ENCODE measurements at places on chromosomes 12 and 14.
A peak's percentile ranks its signal among the peaks of the same experiment; 100 is the strongest.

GRCh38 chr12:57614178-57614947 lies 3.1 kb downstream of the ARHGEF25 start:
- H3K27me3 ChIP-seq: no peaks in the 10 kb centered on the region
- H3K4me3 ChIP-seq: no peak overlapping the region
- H3K36me3 ChIP-seq: no peaks in the 10 kb centered on the region
- no peaks in the 10 kb centered on the region for H3K4me1 ChIP-seq
- peak overlapping the region; percentile 5 for H3K27ac ChIP-seq

GRCh38 chr12:110234331-110234751 lies 46.7 kb upstream of the ATP2A2 start:
- H3K27me3 ChIP-seq: no peaks in the 10 kb centered on the region
- H3K4me1 ChIP-seq: no peaks in the 10 kb centered on the region
- no peak for DNase-seq
- no peak overlapping the region for H3K4me3 ChIP-seq
- no peaks in the 10 kb centered on the region for H3K36me3 ChIP-seq
- H3K27ac ChIP-seq: no peak overlapping the region

GRCh38 chr12:93219947-93220346 lies 157.8 kb upstream of the NUDT4 start:
- H3K27ac ChIP-seq: no peak overlapping the region
- no peaks in the 10 kb centered on the region for H3K4me1 ChIP-seq
- no peak for DNase-seq
- H3K27me3 ChIP-seq: no peaks in the 10 kb centered on the region
- no peak overlapping the region for H3K4me3 ChIP-seq

DNA sequence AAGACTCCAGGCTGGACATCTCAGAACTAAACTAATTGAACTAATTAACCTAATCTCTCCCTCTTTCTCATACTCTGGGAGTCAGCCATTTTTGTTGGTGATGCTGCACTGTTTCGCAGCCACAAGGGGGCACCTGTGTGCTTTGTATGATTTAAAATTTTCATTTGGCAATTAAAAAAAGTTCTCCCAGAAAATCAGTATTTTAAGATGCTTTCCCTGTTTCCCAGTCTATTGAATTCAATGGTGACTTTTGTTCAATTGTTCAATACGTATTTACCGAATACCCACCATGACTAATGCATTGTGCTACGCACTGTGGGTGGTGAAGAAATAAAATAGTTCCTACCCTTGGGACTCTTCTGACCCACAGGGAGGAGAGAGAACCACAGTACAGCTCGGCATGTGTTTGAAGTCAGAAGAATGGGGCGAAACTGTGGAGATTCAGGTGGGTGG lies 63.7 kb downstream of the ZNF664 start:
- H3K27ac ChIP-seq: no peak overlapping the region
- H3K4me3 ChIP-seq: no peak overlapping the region
- DNase-seq: no peak
- H3K4me1 ChIP-seq: no peaks in the 10 kb centered on the region

DNA sequence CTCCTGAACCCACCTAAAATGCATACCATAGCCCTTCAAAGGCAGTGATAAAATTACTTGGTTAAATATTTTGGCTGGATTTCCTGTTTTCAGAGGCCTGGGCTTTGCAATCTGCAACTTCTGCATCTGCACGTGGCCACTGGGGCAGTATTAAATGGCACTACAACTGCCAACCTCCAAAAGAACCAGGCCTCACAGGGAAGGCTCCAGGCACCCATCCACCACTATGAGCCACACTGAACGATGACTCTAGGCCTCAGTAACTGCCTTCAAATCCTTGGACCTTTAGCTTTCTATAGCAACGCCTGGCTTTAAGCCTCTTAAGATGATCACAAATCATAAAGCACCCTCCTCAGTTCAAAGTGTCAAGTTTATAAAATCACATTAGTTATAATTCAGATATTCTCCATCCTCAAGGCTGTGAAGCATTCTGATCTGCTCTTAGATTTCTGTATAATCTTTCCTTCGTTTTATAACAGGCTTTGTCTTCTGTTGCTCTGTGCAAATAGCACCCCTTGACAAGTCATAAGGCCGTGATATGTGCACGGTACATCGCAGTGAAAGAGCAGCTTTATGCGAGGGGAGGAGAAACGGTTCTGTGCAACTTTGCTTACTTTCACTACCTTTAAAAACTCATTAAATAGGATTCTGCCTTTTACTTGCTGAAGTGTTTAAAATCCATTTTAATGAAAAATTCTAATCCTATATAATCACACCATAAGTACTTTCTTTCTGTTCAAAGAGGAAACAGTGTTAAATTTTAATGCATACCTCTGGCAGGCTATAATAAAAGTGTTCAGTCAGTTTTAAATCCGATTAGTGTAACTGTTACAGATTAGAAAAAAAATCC lies 196.4 kb upstream of the G2E3 start:
- no peak overlapping the region for H3K4me3 ChIP-seq
- no peak overlapping the region for H3K27ac ChIP-seq
- no peaks in the 10 kb centered on the region for H3K36me3 ChIP-seq

- H3K36me3 ChIP-seq: peaks cover 17% of the 10 kb centered on the region
- no peaks in the 10 kb centered on the region for H3K4me1 ChIP-seq
- H3K27me3 ChIP-seq: no peaks in the 10 kb centered on the region
- H3K27ac ChIP-seq: no peak overlapping the region
- H3K4me3 ChIP-seq: no peak overlapping the region
Observed at GRCh38 chr14:58362798-58363412, 32.8 kb upstream of the TOMM20L start.

GRCh38 chr12:104506676-104507401 lies 50.1 kb downstream of the CHST11 start:
- no peak overlapping the region for H3K4me3 ChIP-seq
- H3K27ac ChIP-seq: no peak overlapping the region
- DNase-seq: no peak
- H3K27me3 ChIP-seq: no peaks in the 10 kb centered on the region
- no peaks in the 10 kb centered on the region for H3K36me3 ChIP-seq

DNA sequence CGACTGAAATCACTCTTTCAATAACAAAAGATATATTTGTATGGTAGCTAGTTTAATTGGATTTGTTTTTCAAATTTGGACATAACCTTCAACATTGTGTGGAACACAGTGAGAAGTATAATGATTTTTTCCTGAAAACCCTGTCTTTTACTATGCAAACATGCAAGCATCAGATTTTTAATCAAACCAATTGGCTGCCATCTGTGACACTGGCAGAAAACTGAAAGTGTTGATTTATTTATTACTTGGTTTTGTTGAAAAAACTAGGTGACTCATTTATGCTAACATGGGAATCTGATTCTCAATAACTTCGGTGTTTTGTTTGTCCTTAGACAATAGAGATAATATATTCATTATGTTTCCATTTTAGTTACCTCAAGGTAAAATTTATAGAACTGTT lies 82.0 kb downstream of the NTS start:
- no peaks in the 10 kb centered on the region for H3K36me3 ChIP-seq
- H3K27ac ChIP-seq: no peak overlapping the region
- no peak for DNase-seq

GRCh38 chr14:36208690-36209278 lies 32.3 kb upstream of the PTCSC3 start:
- H3K27me3 ChIP-seq: no peaks in the 10 kb centered on the region
- H3K4me1 ChIP-seq: no peaks in the 10 kb centered on the region
- H3K4me3 ChIP-seq: no peak overlapping the region
- DNase-seq: no peak
- no peaks in the 10 kb centered on the region for H3K36me3 ChIP-seq
- no peak overlapping the region for H3K27ac ChIP-seq

GRCh38 chr14:85466678-85467077 lies 63.3 kb upstream of the FLRT2 start:
- no peak overlapping the region for H3K27ac ChIP-seq
- no peaks in the 10 kb centered on the region for H3K36me3 ChIP-seq
- no peaks in the 10 kb centered on the region for H3K27me3 ChIP-seq
- DNase-seq: no peak
- H3K4me1 ChIP-seq: no peaks in the 10 kb centered on the region
- no peak overlapping the region for H3K4me3 ChIP-seq

GRCh38 chr14:92963301-92964123 lies 40.6 kb downstream of the CHGA start:
- DNase-seq: no peak
- H3K27ac ChIP-seq: no peak overlapping the region
- H3K27me3 ChIP-seq: no peaks in the 10 kb centered on the region
- no peak overlapping the region for H3K4me3 ChIP-seq
- no peaks in the 10 kb centered on the region for H3K36me3 ChIP-seq
- no peaks in the 10 kb centered on the region for H3K4me1 ChIP-seq

DNA sequence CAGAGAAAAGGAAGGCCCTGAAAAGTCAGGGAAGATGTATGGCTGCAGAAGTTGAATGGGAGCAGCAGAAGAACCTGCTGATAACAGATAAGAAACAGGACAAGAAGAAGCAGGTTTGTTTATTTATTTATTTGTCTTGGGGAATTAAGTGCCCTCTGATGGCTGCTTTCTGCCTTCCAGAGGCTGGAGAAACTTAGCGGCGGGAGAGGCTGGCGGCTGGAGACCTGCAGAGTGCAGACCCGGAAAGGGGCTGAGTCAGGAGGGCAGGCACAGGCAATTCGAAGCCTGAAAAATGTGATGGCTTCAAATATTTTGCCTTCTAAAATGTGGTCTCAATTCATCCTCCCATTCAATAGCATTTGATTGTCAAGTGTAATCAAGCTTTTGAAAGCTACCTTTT lies 168.2 kb upstream of the GZMB start:
- H3K27me3 ChIP-seq: no peaks in the 10 kb centered on the region
- H3K36me3 ChIP-seq: no peaks in the 10 kb centered on the region
- no peaks in the 10 kb centered on the region for H3K4me1 ChIP-seq
- no peak for DNase-seq
- no peak overlapping the region for H3K4me3 ChIP-seq
- no peak overlapping the region for H3K27ac ChIP-seq

- H3K27me3 ChIP-seq: no peaks in the 10 kb centered on the region
- no peak for DNase-seq
- H3K27ac ChIP-seq: no peak overlapping the region
- H3K4me1 ChIP-seq: no peaks in the 10 kb centered on the region
Observed at GRCh38 chr14:54146601-54147000, 190.0 kb upstream of the BMP4 start.

DNA sequence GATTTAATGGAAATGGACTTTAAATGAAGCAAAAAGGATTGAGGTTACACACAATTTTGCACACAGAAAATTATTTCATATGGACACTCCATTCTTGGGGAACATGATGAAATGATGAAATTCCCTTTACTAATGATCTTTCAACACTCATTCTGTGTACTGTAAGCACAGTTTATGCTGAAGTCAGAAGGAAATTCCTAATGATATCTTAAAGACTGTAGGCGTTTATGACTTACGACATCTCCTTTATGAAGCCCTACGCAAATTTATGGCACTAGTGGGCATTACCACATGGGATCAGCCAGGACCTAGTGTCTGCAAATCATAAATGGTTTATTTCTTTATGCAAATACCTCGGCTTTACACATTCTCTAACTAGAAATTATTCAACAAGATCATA lies 97.9 kb upstream of the SOX5 start:
- H3K4me1 ChIP-seq: no peaks in the 10 kb centered on the region
- no peak overlapping the region for H3K27ac ChIP-seq
- H3K4me3 ChIP-seq: no peak overlapping the region
- H3K36me3 ChIP-seq: no peaks in the 10 kb centered on the region
- H3K27me3 ChIP-seq: no peaks in the 10 kb centered on the region
- no peak for DNase-seq

GRCh38 chr12:26832822-26833742 lies at the start of gene ITPR2:
ITPR2 (minus strand) TSS chr12:26833194; CDS start chr12:26832781, 413 bp downstream.
- peak within 1 kb of the TSS; percentile 86 for H3K4me3 ChIP-seq
- H3K27me3 ChIP-seq: no peaks in the 10 kb centered on the region
- DNase-seq: peak; percentile 95
- no peaks in the 10 kb centered on the region for H3K4me1 ChIP-seq

- peaks cover 9% of the 10 kb centered on the region for H3K4me1 ChIP-seq
- no peak overlapping the region for H3K4me3 ChIP-seq
- H3K27me3 ChIP-seq: peaks cover 14% of the 10 kb centered on the region
- no peaks in the 10 kb centered on the region for H3K36me3 ChIP-seq
Observed at GRCh38 chr14:99268810-99269707, 2.9 kb downstream of the BCL11B start.

DNA sequence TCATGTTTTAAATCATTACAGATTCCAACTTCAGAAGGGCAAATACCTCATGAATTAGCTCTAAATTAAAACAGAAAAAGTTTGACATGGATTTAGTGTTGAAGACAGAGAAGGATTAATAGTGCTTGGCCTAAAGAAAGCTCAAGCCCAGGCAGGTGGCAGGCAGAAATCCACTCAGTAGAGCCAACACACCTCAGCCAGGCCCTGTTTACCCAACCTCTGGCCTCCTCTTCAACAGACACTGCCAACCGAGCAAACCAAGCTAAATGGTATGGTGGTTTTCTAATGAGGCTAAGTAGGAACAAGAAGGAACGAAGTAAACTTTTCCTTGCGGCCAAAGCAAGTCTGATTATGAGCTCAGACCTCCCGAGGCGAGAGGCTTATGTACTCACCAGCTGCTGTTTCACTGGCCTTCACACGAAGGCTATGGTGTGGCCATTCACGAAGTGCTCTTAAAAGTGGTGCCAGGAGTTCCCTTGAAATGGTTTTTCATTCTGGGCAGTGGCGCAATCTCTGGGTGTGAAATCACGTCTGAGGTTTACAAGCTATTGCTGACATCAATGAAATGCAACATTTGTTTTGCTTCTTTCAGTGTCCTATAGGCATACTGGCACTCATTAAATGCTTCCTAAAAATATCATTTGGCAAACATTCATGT lies 124.1 kb upstream of the LGR5 start:
- no peak for DNase-seq
- no peak overlapping the region for H3K4me3 ChIP-seq
- H3K27me3 ChIP-seq: no peaks in the 10 kb centered on the region
- H3K27ac ChIP-seq: no peak overlapping the region

GRCh38 chr12:53750812-53751335 lies 905 bp downstream of the CISTR start:
- no peaks in the 10 kb centered on the region for H3K36me3 ChIP-seq
- H3K4me3 ChIP-seq: peak overlapping the region; percentile 85
- no peak for DNase-seq

- H3K27ac ChIP-seq: no peak overlapping the region
- no peaks in the 10 kb centered on the region for H3K27me3 ChIP-seq
- peaks cover 4% of the 10 kb centered on the region for H3K36me3 ChIP-seq
- no peak overlapping the region for H3K4me3 ChIP-seq
- H3K4me1 ChIP-seq: no peaks in the 10 kb centered on the region
Observed at GRCh38 chr12:87848248-87848868, 180.8 kb downstream of the C12orf50 start.

DNA sequence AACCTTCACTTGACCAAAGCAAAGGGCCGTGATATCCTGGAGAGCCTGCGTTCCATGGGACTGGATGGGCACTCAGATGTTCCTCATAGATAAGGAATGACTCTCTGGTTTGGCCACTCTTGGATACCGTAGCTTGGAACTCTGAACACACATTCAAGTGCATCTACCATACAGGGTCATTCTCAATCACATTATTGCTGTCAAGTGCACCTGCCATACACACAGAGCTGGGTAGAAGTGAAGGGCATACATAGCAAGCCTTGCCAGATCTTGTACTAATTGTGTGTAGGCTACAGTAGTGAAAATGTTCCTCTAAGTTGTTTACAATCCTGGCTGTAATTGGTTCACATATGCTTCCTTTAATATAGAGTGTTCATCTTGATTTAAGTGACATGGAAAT lies 58.3 kb downstream of the PELI2 start:
- H3K4me3 ChIP-seq: no peak overlapping the region
- DNase-seq: no peak
- no peaks in the 10 kb centered on the region for H3K4me1 ChIP-seq
- no peak overlapping the region for H3K27ac ChIP-seq

GRCh38 chr14:56659964-56660551 lies 80.5 kb downstream of the TMEM260 start:
- H3K4me3 ChIP-seq: no peak overlapping the region
- DNase-seq: no peak
- H3K4me1 ChIP-seq: no peaks in the 10 kb centered on the region
- H3K27me3 ChIP-seq: no peaks in the 10 kb centered on the region
- no peaks in the 10 kb centered on the region for H3K36me3 ChIP-seq

Data from breast epithelium (tissue), 4 donors.